ENCODE measurements at places on chromosomes 7 and 10. TPM values are rescaled to one million over a fixed set of nuclear protein-coding genes. Genes with fewer than 3 reads are reported as not detected.
A peak's percentile ranks its signal among the peaks of the same experiment; 100 is the strongest.

Gene ST7
- 107 TPM for total RNA-seq

Gene PDE1C
- 3.3 TPM for total RNA-seq

Gene MARCHF5
- 68.5 TPM for total RNA-seq

Gene CTAGE4
- 0.17 TPM for total RNA-seq

Gene H2BK1
- not detected for total RNA-seq

Gene PNLIPRP3
- not detected for total RNA-seq

Gene ADAM22
- 91.9 TPM for total RNA-seq

Gene OLAH
- total RNA-seq, result not detected

Gene ASIC3
- 10.8 TPM for total RNA-seq

GRCh38 chr7:96739609-96740008 is 30.0 kb upstream of the SEM1 start:
- no peak overlapping the region for H3K27ac ChIP-seq
- no peak overlapping the region for H3K4me3 ChIP-seq
- no peaks in the 10 kb centered on the region for H3K27me3 ChIP-seq
- H3K4me1 ChIP-seq, result no peaks in the 10 kb centered on the region
- H3K36me3 ChIP-seq, result no peaks in the 10 kb centered on the region

DNA sequence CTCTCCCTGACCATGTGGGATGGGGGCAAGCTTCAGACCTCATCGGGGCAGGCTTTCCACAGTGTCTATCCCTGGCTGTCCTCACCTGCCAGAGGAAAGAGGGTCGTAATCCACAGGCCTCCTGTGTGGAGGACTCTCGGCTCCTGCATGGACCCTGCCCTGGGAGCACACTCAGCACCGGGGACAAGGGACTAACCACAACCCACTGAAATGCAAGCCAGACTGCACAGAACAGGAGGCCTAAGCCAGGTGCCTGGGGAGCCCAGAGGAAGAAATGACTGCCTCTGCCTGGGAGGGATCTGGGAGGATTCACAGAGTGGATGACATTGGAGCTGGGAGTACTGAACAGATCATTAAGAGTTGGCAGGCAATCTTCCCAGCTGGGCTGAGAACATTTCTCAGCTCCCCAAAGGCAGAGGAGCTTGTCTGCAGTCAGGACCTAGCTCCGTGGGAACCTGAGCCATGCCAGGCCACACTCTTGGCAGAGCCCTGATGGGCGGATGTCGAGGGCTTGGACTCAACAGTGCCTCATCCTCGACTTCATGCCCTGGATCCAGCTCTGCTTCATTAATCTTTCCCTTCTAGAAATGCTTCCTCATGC is 213.4 kb downstream of the USP6NL start:
- H3K27me3 ChIP-seq, result peaks cover 5% of the 10 kb centered on the region
- no peak overlapping the region for H3K4me3 ChIP-seq
- DNase-seq, result no peak

DNA sequence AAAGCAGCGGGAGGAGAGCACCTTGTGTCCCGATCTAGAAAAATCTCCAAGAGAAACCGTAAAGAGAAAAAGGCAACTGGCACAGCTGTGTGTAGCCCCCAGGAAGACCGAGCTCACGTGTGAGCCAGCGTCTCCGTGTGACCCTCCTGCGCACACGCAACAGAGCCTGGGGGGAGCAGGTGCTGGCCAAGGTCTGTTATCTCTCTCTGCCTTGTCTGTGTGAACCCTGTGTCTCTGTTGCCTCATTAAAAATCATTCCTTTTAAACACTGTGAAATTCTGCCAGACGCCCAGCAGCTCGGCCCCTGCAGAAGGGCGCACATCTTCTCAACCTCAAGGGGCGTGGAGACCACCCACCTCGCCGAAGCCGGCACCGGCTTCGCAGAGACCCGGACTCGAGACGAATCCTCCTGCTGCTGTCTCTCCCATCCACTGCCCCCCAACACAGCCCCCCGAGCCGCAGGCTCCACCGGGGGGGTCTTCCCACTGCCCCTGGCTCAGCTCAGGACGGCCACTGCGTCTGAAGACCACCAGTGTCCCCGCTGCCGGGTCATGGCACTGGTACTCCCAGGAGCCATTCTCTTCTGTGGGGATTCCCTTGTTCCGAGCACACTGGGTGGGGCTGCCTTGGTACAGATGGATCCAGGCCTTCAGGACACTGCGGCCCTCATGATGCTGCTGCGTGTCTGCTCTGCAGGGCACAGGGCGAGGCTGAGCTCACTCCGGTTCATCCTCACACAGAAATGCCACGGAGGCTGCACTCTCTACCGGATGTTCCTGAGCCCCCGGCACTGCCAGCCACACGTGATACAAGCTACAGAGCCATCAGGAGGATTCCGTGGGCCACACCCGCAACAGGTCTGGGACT is 94.3 kb upstream of the DNAAF5 start:
- no peaks in the 10 kb centered on the region for H3K4me1 ChIP-seq
- no peaks in the 10 kb centered on the region for H3K36me3 ChIP-seq
- peaks cover 1% of the 10 kb centered on the region for H3K27me3 ChIP-seq
- no peak overlapping the region for H3K27ac ChIP-seq
- H3K4me3 ChIP-seq, result no peak overlapping the region

GRCh38 chr7:104552102-104552501 is 223.7 kb downstream of the LHFPL3 start:
- no peaks in the 10 kb centered on the region for H3K4me1 ChIP-seq
- H3K27me3 ChIP-seq, result peaks cover 4% of the 10 kb centered on the region
- no peak overlapping the region for H3K4me3 ChIP-seq
- no peak for DNase-seq
- no peak overlapping the region for H3K27ac ChIP-seq
- peaks cover 15% of the 10 kb centered on the region for H3K36me3 ChIP-seq

GRCh38 chr7:151558575-151558974 is 38.9 kb upstream of the RHEB start:
- H3K36me3 ChIP-seq, result no peaks in the 10 kb centered on the region
- no peaks in the 10 kb centered on the region for H3K27me3 ChIP-seq
- no peak overlapping the region for H3K4me3 ChIP-seq
- H3K27ac ChIP-seq, result no peak overlapping the region
- peaks cover 3% of the 10 kb centered on the region for H3K4me1 ChIP-seq

DNA sequence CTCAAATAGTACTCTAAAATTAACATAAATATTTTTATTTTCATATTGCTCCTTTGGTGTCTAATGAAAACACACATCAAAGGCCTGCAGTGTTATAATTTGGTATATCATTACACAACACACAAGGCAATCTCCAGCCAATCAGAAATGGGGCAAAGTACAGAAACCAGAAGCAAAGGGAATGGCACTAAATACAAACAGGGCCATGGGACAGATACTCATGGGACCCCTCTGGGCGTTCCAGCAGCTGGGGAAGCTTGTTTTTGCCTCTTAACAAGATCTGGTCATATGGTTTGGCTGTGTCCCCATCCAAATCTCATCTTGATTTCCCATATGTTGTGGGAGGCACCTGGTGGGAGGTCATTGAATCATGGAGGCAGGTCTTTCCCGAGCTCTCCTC is 551.8 kb upstream of the NRP1 start:
- H3K27ac ChIP-seq, result no peak overlapping the region
- no peaks in the 10 kb centered on the region for H3K36me3 ChIP-seq
- no peaks in the 10 kb centered on the region for H3K4me1 ChIP-seq
- DNase-seq, result no peak
- no peak overlapping the region for H3K4me3 ChIP-seq
- no peaks in the 10 kb centered on the region for H3K27me3 ChIP-seq

GRCh38 chr10:48818081-48818480 is 121.6 kb downstream of the LRRC18 start:
- no peaks in the 10 kb centered on the region for H3K4me1 ChIP-seq
- H3K4me3 ChIP-seq, result no peak overlapping the region
- DNase-seq, result no peak
- H3K36me3 ChIP-seq, result peaks cover 5% of the 10 kb centered on the region
- H3K27ac ChIP-seq, result no peak overlapping the region
- peaks cover 5% of the 10 kb centered on the region for H3K27me3 ChIP-seq

DNA sequence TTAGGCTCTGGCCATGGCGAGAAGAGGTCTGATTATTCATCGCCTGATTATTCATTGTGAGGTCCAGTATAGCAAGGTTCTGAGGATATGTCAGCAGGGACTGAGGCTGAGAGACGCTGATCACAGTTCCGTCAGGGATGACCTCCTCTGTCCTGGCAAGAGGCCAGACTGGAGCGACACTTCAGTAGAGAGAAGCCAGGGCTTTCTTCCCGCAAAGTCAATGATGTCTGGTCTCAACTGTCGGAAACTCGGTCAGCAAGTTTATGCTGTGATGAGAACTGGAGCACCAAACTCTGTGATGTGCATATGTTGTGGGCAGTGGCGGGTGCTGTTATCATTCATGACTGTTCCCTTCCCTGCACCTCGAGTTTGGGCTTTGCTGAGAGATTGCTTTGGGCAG is 29.0 kb upstream of the GNA12 start:
- peaks cover 30% of the 10 kb centered on the region for H3K4me1 ChIP-seq
- peak overlapping the region; percentile 21 for H3K27ac ChIP-seq
- H3K4me3 ChIP-seq, result peak overlapping the region; percentile 6
- H3K27me3 ChIP-seq, result peaks cover 20% of the 10 kb centered on the region
- H3K36me3 ChIP-seq, result no peaks in the 10 kb centered on the region

DNA sequence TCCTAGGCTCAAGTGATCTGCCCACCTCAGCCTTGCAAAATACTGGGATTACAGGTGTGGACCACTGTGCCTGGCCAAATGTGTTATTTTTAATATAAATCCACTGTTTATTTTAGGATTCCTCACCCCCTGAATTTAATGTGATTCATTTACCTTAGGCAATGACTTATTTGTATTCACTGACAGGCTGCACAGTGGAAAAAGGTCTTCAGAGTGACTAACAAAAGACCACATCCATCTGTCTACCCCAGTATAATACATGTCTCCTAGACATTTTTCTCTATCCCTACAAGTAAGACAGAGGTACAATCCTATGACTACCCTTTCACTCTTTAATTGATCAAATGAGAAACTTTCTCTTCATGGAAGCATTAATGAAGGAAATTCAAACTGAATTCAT is 230.2 kb downstream of the AHR start:
- H3K27me3 ChIP-seq, result peaks cover 1% of the 10 kb centered on the region
- H3K4me3 ChIP-seq, result no peak overlapping the region
- H3K4me1 ChIP-seq, result no peaks in the 10 kb centered on the region
- H3K27ac ChIP-seq, result no peak overlapping the region
- no peaks in the 10 kb centered on the region for H3K36me3 ChIP-seq
- no peak for DNase-seq

DNA sequence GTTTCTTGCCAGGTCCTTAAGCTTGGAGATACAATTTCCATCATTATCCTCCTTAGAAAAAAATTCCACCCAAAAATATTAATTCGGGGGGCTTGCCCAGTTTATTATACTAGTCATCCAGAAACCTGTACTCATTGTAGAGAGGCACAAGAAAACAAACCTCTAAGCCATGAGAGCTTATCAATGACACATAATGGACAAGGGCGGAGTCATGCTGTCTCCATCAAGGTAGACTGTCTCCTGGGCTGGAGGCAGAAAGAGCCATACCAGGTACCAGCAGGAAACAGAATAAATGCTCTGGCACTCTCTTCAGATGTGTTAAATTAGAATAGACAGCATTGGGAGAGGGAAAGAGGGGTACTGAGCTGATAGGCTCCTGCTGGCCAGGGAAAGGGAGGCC is 69.8 kb upstream of the GSDME start:
- no peak overlapping the region for H3K4me3 ChIP-seq
- no peaks in the 10 kb centered on the region for H3K27me3 ChIP-seq
- no peaks in the 10 kb centered on the region for H3K36me3 ChIP-seq
- no peak for DNase-seq
- H3K4me1 ChIP-seq, result no peaks in the 10 kb centered on the region

DNA sequence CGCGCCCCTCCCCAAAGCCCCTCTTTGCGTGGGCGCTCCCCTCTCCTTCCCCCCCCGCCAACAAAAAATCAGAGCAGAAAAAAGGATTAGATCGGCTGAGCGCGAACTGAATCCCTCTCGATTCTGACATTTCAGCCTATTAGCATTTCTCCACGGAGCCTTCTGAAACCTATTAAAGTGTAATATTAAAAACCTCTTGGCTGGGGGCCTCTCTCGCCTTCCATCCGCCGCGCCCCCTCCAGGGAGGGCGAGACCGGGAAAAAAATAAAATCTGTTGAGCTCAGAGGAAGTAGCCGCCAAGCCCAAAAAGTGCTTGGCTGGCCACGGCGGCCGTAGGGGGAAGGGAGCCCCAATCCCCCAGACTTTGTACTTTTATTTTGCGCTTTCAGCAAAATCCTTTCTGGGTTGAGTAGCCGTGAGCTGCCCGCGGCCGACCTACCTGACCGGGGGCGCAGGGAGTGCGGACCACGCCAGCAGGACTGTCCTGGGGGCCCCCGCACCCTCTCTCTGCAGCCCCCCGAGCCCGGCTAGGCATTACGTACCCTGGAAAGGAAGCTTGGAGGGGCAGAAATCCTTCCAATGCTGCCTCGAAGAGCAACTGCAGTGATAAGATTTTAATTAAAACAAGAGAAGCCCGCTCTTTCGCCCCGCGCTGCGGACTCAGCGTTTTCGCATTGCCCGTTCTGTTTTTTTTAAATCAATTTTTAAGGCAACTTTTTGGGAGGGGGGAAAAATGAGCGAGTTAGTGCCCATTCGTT is 1.3 kb upstream of the TNRC18 start:
- H3K27ac ChIP-seq, result peak overlapping the region; percentile 99
- peak overlapping the region; percentile 95 for H3K4me3 ChIP-seq
- peaks cover 5% of the 10 kb centered on the region for H3K4me1 ChIP-seq

DNA sequence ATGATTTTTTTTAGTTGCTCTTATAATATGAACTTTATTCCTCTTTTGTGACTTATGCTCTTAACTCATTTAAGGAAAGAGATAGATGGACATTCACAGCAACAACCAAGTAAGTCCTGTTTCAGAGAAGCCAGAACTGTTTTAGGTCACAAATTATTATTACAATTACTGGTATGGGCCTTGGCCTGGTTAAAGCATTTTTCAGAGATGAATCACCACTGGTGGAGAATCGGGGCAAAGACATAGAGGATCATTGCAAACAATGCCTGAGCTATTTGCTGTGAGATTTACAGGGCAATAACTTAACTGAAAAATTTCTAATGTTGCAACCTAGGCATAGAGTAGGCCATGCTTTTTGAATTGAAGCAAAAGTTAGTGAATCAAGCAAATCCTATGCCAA is 138.0 kb upstream of the YAE1 start:
- no peak overlapping the region for H3K4me3 ChIP-seq
- no peak for DNase-seq
- H3K36me3 ChIP-seq, result no peaks in the 10 kb centered on the region
- peaks cover 27% of the 10 kb centered on the region for H3K4me1 ChIP-seq

- peaks cover 4% of the 10 kb centered on the region for H3K27me3 ChIP-seq
- DNase-seq, result no peak
- H3K4me3 ChIP-seq, result no peak overlapping the region
These were observed 31.6 kb downstream of the TLX1 start for GRCh38 chr10:101162677-101163076.

- no peaks in the 10 kb centered on the region for H3K36me3 ChIP-seq
- no peaks in the 10 kb centered on the region for H3K27me3 ChIP-seq
- H3K4me1 ChIP-seq, result peaks cover 22% of the 10 kb centered on the region
- H3K4me3 ChIP-seq, result peak overlapping the region; percentile 36
These were observed 10.4 kb downstream of the KLHL7 start for GRCh38 chr7:23115991-23116390.

- DNase-seq, result no peak
- no peak overlapping the region for H3K4me3 ChIP-seq
- no peak overlapping the region for H3K27ac ChIP-seq
- peaks cover 7% of the 10 kb centered on the region for H3K36me3 ChIP-seq
These were observed 30.9 kb downstream of the CAMK2B start for GRCh38 chr7:44294325-44295069.

GRCh38 chr7:128003167-128003566 is 28.1 kb downstream of the LRRC4 start:
- H3K27ac ChIP-seq, result peak overlapping the region; percentile 95
- H3K27me3 ChIP-seq, result no peaks in the 10 kb centered on the region
- H3K4me1 ChIP-seq, result peaks cover 49% of the 10 kb centered on the region
- H3K4me3 ChIP-seq, result peak overlapping the region; percentile 26
